Right lung (tissue), 10 donors: ENCODE measurements at places on chromosomes 6 and 20. TPM values are rescaled to one million over a fixed set of nuclear protein-coding genes. Genes with fewer than 3 reads are reported as not detected.

Gene SAMD3
- 2.0 TPM for polyA plus RNA-seq

Gene CALHM4
- not detected for polyA plus RNA-seq

Gene MRPS26
- polyA plus RNA-seq = 46.3 TPM

GRCh38 chr20:64069209-64069613, 6.2 kb downstream of the TCEA2 start:
- DNase-seq = no peak

Gene TP53TG5
- 1.5 TPM for polyA plus RNA-seq

Gene ACTL10
- 0.91 TPM for polyA plus RNA-seq

DNA sequence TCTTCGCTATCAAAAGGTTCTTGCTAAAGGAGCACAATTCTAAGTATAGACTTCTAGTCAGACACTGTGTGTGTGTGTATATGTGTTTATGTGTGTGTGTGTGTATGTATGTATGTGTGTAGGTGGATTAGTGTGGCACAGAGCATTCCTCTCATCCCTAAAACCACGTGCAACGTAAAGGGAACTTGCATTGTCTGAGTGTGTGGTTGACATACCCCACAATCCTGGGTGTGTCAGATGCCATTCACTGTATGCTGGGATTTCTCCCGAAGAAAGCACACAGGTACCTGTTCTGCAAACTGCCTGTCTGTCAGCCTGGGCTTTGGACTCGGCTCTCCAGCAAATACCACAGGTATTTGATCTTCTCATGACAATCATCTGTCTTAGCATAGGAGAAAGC, 42.3 kb upstream of the TBC1D7 start:
- no peak for DNase-seq

Gene DACT2
- polyA plus RNA-seq = 32.2 TPM

DNA sequence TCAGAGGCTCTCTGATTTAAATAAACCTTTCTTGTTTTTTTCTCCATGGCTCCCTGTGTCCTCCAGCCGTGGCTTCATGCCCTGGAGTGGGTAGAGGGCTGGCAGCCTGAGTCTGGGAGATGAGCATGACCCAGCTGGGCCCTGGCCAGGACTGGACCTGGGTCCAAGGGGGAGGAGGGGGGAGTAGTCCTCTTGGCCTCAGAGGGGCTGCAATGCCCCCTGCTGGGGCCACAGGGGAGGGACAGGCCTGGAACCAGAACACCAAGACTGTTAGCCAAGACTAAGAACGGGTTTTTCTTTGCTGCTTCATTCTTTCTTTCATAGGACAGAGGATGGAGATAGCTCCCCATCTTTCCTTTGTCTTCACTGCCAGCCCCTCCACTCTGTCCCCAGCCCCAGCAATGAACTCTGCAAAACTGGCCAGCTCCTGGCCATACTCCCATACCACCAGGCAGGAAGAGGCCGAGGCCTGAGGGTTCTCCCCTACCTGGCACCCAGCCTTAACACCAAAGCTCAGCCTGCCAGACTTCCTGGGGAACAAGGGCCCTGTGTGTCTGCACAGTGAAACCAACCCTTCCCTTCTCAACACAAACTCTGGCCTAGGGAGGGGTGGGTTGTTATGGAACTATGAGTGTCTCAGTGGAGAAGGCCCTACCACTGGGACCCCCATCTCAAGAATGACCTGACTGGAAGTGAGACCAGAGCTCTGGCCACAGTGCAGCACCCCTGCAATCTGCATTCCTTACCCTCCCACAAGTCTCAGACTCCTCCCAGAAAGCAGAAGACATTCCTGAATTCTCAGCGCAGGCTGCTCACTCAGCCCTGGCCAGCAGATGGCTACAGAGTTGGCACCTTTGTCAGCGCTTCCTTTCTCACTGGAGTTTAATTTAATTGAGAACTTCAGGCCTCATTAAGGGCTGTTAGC, 11.0 kb downstream of the SLC29A1 start:
- DNase-seq = no peak

GRCh38 chr6:18551228-18551627, 164.1 kb downstream of the RNF144B start:
- DNase-seq = no peak

- DNase-seq = no peak
These were observed 9.1 kb upstream of the SIRPA start for GRCh38 chr20:1885940-1886693.
